Progenitor cell of endocrine pancreas (in vitro differentiated cells): ENCODE measurements at places on chromosomes 6 and 20.

DNA sequence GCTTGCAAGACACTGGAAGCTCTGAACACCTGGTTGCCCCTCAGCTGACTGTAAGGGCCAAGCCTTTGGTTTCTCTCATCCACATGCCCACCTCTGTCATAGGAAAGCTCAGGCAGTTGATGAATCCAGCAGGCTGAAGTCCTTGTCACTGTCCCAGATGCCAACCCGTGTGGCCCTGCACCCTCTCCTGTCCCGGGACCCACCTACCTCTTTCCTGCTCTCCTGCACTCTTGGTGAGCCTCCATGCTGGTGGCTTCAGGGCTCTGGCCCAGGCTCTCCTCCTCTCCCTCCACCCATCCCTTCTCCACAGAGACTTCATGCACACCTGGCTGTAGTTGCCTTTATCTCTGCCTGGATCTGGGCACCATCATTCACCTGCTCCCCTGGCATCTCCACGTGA lies 4.0 kb upstream of the GID8 start:
- DNase-seq, result no peak

GRCh38 chr20:20836836-20837235 lies 124.4 kb upstream of the RALGAPA2 start:
- DNase-seq, result no peak

DNA sequence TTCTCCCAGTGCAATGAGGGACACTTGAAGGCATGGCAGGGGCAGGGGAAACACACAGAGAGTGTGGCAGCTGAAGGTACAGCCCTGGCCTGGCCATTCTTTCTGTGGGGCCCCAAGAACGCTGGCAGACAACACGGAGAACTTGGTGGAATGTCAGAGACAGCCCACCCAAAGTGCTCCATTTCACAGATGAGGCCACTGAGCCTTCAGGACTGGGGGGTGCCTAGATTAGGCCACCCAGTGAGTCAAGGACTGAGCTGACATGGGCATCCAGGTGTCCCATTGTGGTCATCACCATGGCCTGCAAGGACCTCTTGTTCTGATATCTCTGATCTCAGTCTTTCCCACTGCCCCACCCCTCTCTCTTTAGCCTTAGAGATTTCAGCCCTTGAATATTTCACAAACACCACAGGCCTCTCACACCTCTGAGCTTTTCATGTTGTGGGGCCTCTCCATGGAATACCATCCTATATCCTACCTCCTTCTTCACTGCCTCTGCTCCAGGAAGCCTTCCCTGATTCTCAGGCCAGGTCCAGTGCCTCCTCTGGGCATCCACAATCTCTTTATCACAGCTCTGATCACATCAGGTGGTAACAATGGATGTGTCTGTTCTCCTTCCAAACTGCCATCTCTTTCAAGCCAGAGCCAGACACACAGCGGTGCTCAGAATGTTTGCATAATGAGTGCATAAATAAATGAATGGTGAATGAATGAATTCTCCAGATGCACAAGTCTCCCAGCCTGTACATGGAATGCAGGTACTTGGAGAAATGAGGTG lies 2.0 kb upstream of the RSPO4 start:
- no peak for DNase-seq

DNA sequence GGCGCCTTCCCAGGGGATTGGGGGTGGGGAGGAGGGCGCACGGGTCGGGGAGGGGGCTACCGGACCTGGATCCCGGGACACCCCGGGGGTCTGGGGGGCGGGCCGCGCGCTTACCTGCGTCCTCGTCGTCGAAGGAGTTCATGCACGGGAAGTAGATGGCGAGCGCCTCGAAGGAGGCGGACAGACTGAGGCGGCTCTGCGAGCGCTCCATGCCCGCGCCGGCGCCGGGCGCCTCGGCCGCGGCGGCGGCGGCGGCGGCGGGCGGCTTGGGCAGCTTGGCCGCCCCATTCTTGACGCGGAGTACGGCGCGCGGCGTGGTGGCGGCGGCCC lies 320 bp downstream of the RIMS4 start:
- no peak for DNase-seq

- no peak for DNase-seq
These were observed 170.9 kb downstream of the DTNBP1 start for GRCh38 chr6:15491986-15492269.

DNA sequence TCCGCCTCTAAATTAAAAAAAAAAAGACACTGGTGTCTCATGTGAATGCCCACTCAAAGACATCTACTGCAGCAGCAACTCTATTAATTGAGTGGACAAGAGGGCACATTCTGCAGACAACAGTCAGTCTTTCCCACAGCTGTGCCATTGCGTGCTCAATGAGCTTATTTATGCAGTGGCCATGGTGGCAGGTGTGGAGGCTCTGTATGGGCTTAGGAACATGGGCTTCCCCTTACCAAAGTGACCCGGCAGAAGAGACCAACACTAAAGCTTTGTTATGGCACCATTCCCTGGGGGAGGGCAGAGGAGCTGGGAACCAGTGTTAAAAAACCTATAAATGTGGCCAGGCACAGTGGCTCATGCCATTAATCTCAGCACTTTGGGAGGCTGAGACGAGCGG lies 4.2 kb upstream of the VAPB start:
- DNase-seq, result no peak

DNA sequence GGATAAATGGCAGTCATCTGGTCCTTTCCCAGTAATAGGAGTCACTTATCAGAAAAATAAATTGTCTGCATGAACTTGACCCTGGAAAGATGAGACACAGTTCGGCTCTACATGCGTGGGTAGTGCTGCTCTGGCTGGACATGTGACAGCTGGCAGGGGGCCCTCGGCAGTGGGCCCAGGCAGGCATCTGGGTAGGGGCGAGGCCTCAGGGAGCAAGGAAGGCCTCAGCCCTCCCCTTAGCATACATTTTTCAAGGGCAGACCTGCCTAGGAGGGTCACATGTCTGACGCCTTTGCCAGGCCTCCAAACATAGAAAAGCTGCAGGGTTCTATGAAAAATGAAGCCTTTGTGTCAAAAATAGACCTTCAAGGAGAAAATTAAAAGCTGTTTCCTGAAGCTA lies 12.8 kb upstream of the ILRUN start:
- DNase-seq, result no peak

- no peak for DNase-seq
These were observed 187.0 kb downstream of the MTFR2 start for GRCh38 chr6:136063096-136063495.

DNA sequence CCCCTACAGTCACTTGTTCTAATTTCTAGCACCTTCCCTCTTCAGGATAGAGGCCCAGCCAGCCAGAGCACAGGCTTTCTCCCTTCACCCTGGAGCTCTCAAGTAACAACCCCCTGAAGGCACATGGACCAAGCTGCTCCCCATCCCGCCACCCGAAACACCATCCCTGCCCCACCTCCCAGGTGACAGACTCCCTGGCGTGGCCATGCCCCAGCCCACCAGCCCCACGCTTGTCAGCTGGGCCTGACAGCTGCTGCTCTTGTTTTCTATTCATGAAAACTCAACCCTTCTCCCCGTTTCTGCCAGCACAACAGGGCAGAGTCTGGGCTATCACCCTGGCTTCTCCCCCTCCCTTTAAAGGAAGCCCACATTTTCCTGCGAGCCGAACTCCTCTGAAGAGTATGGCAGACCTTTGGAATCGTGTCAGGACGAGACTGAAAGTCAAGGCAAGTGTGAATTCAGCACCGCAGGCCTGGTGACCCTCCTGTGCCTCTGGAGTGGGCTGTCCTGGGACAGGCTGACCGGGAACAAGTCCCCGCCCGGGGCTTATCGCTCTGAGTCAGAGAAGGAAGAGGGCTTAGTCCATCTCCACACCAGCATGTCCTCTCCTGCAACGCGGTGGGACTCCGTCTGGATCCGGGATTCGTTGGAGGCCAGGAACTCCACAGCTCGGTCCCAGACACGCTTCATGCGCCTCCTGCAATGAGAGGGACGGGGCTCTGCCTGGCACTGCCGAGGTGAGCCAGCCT lies 16.7 kb downstream of the LEMD2 start:
- no peak for DNase-seq

DNA sequence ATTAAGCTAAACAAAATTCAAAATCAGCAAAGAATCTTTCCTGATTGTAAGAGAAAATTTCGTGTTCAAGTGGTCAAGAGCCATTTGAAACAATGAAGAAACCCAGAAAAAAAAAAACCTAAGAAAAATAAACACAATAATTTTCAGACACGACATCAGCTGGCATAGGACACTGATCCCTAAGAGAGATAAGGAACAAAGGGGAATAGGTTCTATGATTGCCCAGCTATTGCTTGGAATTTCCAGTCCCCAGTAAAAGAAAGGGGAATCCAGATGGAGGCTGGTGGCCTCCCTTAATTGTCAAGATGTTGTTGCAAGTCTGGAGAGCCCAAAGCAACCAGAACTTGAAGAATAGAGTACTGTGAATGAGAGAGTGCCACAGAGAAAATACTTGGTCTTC lies 48.5 kb downstream of the COL12A1 start:
- DNase-seq, result no peak

- no peak for DNase-seq
These were observed 655.0 kb downstream of the COL12A1 start for GRCh38 chr6:74550821-74551220.

GRCh38 chr6:127484212-127484863 lies 25.1 kb upstream of the KIAA0408 start:
- DNase-seq, result no peak

DNA sequence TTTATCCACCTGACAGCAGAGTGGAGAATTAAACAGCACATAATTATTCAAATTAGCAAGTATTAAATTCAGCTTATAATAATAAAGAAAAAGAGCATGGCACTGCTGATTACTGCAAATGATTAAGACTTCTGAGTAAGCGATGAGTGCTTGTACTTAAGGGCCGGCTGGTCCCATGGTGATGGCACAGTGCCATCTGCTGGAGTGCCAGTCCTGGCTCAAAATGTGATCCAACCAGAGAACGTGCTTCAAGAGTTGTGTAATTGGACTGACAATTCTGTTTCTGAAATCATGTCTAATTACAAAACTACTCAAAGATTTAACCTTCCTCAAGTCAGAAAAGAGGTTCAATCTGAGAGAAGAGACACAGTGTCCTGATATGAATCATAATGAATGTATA lies 181.6 kb upstream of the RGS17 start:
- DNase-seq, result no peak

DNA sequence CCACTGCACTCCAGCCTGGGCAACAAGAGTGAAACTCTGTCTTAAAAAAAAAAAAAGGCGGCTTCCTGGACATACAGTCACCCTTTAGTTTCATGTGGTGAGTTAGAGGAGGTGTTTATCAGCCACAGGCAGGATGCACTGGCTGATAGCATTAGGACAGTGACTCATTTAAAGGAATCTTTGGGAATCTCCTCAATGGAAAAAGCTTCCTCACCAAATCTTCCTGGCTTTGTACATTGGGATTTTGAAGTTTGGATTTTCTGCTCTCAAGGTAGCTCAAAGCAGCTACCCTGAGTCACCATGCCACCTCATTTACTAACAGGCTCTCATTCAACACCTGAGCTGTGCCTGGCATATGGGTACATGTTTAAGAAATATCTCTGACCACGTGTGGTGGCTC lies 20.2 kb downstream of the PRPH2 start:
- no peak for DNase-seq

GRCh38 chr20:35718972-35719635 lies 19.9 kb downstream of the ROMO1 start:
- no peak for DNase-seq

- no peak for DNase-seq
These were observed 111.4 kb downstream of the FYN start for GRCh38 chr6:111761783-111762312.

DNA sequence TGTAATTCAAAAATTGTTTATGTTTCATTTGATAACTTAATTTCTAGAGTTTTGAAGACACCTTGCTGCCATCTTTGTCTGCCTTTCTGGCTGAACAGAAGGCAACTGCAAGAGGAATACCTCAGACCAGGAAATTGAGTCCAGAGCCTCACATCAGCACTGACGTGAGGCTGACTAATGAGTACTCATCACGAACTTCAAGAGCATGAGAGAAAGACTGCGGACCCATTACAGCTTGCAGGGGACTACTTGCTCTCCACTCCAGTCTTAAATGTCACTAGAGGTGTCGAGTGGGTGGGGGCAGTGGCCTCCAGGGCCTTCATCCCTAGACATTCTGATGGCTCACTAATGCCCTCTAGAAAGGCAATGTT lies 109.5 kb upstream of the SSTR4 start:
- DNase-seq, result no peak

GRCh38 chr6:12363651-12364381 lies 73.7 kb downstream of the EDN1 start:
- no peak for DNase-seq

DNA sequence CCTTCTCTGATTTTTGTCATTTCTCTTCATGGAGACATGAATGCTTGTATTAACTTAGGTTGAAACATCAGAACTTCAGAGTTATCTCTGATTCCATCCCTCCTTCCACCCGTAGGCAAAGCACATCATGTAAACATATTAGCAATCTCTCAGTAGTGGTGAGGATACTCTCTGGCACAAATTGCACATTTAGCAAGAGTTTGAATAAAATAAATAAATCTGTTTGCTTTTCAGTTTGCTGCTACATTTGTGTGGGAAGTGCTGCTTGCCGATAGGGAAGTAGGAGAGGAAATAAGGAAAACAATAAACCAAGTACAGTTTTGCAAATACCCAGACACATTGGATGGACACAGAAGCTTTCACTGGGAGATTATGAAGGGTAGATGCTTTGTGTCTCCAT lies 359.0 kb downstream of the BCKDHB start:
- DNase-seq, result no peak

DNA sequence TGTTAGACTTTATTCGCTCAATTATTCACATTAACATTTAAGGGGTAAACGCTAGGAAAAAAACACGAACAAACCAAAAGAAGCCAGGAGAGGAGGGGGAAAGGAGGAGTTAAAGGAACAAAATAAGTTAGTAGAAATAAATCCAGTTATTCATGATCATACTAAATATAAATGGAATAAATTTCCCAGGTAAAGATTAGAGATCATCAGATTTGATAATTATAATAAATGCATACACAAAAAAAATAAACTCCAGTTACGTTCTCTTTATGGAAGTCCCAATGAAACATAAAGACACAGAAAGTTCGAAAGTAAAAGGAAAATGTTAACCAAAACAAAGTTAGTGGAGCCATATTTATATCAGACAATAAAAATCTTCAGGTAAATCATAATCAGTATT lies 568.7 kb upstream of the NOX3 start:
- no peak for DNase-seq
